ENCODE measurements at places on chromosomes 12 and 14. TPM values are rescaled to one million over a fixed set of nuclear protein-coding genes. Genes with fewer than 3 reads are reported as not detected.
A peak's percentile ranks its signal among the peaks of the same experiment; 100 is the strongest.

GRCh38 chr12:26651566-26652188 lies 181.3 kb downstream of the ITPR2 start:
- H3K36me3 ChIP-seq, result peaks cover 57% of the 10 kb centered on the region
- no peaks in the 10 kb centered on the region for H3K27me3 ChIP-seq
- no peak overlapping the region for H3K27ac ChIP-seq
- H3K4me1 ChIP-seq, result peaks cover 5% of the 10 kb centered on the region

Gene CGRRF1
- total RNA-seq, result 11.5 TPM

Gene FBRSL1
- total RNA-seq, result 55.9 TPM

- no peaks in the 10 kb centered on the region for H3K36me3 ChIP-seq
- H3K27me3 ChIP-seq, result peaks cover 35% of the 10 kb centered on the region
- no peak overlapping the region for H3K4me3 ChIP-seq
- H3K27ac ChIP-seq, result no peak overlapping the region
- peaks cover under 1% of the 10 kb centered on the region for H3K4me1 ChIP-seq
- no peak for DNase-seq
These were observed 14.2 kb downstream of the CABP1 start for GRCh38 chr12:120654656-120655055.

Gene EID3
- 5.7 TPM for total RNA-seq

DNA sequence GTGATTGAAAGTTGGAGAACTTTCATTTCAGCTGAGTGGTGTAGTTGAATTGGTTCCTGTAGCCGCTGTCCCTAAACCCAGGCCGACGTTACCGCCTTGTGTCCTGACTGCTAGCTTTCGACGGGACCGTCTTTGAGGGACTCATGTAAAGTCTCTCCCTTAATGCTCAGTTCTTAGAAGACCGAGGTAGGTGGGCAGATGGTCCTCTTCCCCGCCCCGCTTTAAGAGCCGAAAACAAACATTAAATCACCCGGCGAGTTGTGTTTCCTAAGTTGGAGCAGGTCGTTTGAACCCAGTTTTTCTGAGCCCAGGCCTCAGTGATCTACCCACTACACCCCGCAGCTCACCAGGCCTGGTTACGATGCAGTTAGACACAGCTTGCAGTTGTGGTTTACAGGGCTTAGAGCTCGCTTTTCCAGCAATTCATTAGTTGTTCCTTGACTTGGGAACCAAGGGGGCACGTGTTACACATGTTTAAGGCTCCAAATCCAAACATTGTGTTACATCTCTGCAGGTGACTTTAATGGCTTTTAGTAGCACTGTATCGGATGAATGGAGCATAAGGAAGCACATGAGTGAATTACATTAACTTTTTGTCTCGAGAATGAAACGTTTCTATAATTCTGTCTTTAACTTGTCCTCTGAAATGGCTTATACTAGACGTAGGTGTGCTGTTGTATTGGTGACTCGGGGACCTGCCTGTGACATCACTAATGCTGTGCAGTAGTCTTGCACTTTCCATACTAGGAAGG lies 790 bp downstream of the NEDD1 start:
- H3K36me3 ChIP-seq, result peaks cover 27% of the 10 kb centered on the region
- peak overlapping the region; percentile 94 for H3K4me3 ChIP-seq
- peaks cover 43% of the 10 kb centered on the region for H3K4me1 ChIP-seq
- peaks cover 3% of the 10 kb centered on the region for H3K27me3 ChIP-seq
- H3K27ac ChIP-seq, result peak overlapping the region; percentile 92
- peak; percentile 29 for DNase-seq

- no peak overlapping the region for H3K27ac ChIP-seq
- peaks cover 7% of the 10 kb centered on the region for H3K27me3 ChIP-seq
- H3K36me3 ChIP-seq, result no peaks in the 10 kb centered on the region
- no peaks in the 10 kb centered on the region for H3K4me1 ChIP-seq
- no peak for DNase-seq
These were observed 8.8 kb upstream of the CEP170B start for GRCh38 chr14:104856157-104856868.

DNA sequence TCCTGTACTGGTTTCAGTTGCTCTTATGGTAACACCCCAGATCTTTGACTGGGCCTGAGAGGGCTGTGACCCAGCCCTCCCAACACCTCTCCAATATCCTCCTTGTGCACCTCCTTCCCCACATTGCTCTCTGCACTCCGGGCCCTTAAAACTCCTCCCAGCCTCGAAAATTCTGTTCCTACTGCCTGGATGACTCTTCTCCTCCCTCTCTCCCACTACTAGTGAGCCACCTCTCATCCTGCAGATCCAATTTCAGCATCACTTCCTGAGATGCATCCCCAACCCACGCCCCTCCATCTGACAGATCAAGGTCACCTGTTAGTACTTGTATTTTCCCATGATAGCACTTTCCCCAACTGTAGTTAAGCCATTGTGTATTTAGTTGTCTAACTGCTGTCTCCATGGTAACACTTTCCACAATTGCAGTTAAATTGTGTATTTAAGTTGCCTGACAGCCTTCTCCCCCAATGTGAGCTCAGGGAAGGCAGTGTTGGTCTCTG lies 11.5 kb upstream of the NT5DC3 start:
- no peak for DNase-seq
- no peaks in the 10 kb centered on the region for H3K27me3 ChIP-seq
- H3K4me1 ChIP-seq, result peaks cover 8% of the 10 kb centered on the region
- H3K4me3 ChIP-seq, result no peak overlapping the region
- H3K36me3 ChIP-seq, result no peaks in the 10 kb centered on the region

GRCh38 chr14:42676636-42677035 lies 1070.0 kb downstream of the LRFN5 start:
- no peaks in the 10 kb centered on the region for H3K36me3 ChIP-seq
- no peak overlapping the region for H3K4me3 ChIP-seq
- H3K27ac ChIP-seq, result no peak overlapping the region
- DNase-seq, result no peak
- H3K27me3 ChIP-seq, result no peaks in the 10 kb centered on the region
- no peaks in the 10 kb centered on the region for H3K4me1 ChIP-seq

GRCh38 chr12:129001826-129002225 lies 148.5 kb downstream of the GLT1D1 start:
- no peaks in the 10 kb centered on the region for H3K36me3 ChIP-seq
- H3K4me3 ChIP-seq, result no peak overlapping the region
- DNase-seq, result no peak
- H3K4me1 ChIP-seq, result no peaks in the 10 kb centered on the region
- H3K27me3 ChIP-seq, result no peaks in the 10 kb centered on the region
- no peak overlapping the region for H3K27ac ChIP-seq

GRCh38 chr14:100979780-100980179 lies 76.3 kb upstream of the RTL1 start:
- H3K27ac ChIP-seq, result no peak overlapping the region
- peaks cover 35% of the 10 kb centered on the region for H3K27me3 ChIP-seq
- no peaks in the 10 kb centered on the region for H3K4me1 ChIP-seq
- no peaks in the 10 kb centered on the region for H3K36me3 ChIP-seq
- no peak overlapping the region for H3K4me3 ChIP-seq
- no peak for DNase-seq

Gene FAM90A1
- 0.40 TPM for total RNA-seq

Gene CD27
- total RNA-seq, result 175 TPM

Gene MORN3
- 1.8 TPM for total RNA-seq

Gene MYH6
- total RNA-seq, result not detected

Gene TWF1
- 24.4 TPM for total RNA-seq

- H3K27ac ChIP-seq, result no peak overlapping the region
- no peak overlapping the region for H3K4me3 ChIP-seq
- no peaks in the 10 kb centered on the region for H3K27me3 ChIP-seq
- H3K36me3 ChIP-seq, result no peaks in the 10 kb centered on the region
- no peaks in the 10 kb centered on the region for H3K4me1 ChIP-seq
These were observed 175.8 kb upstream of the NPAS3 start for GRCh38 chr14:32762886-32763285.

Gene TOMM20L
- not detected for total RNA-seq

GRCh38 chr12:69476276-69477017 lies 6.3 kb downstream of the FRS2 start:
- no peak overlapping the region for H3K4me3 ChIP-seq
- no peak overlapping the region for H3K27ac ChIP-seq
- no peaks in the 10 kb centered on the region for H3K27me3 ChIP-seq
- no peak for DNase-seq
- H3K4me1 ChIP-seq, result peaks cover 55% of the 10 kb centered on the region

Gene AQP2
- total RNA-seq, result not detected

DNA sequence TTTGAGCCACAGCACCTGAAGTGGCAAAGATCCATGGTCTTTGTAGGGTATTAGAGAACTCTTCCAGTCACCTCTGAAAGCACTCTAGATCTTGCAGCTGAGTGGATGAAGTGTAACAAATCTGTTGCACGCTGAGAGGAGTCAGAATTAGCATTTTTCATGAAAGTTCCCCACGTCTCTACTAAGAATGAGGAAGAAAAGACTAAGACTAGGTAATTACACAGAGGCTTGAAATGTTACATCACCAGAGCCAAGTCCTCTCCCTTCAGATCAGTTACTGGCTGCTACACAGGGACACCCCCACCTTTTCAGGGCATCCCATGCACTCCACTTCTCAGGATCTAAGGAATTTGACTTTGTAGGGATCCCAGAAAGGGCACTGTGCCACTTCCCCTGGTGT lies 98.6 kb upstream of the FKBP4 start:
- no peak overlapping the region for H3K4me3 ChIP-seq
- no peaks in the 10 kb centered on the region for H3K36me3 ChIP-seq
- H3K27me3 ChIP-seq, result peaks cover 7% of the 10 kb centered on the region
